NCI-H187 (cell line): ENCODE measurements at places on chromosomes 6 and 20.
A peak's percentile ranks its signal among the peaks of the same experiment; 100 is the strongest.

DNA sequence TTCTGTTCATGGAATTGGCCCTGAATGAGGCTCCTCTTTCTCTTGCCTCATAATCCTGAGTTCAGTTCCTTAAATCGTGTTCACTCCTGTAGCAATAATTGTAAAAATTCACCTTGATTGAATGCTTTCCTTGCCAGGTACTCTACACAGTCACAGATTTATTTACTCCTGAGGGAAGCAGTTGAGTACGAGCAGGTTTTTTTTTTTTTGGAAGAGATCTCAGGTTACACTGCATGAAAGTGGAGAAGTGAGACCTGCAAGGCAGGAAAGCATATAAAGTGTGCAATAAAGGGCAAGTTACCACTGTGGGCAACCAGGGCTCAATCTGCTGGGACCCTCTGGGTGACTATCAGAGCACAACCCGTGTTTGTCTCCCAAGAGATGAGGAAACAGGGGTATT lies 93.0 kb upstream of the DOK5 start:
- DNase-seq: peak; percentile 38

GRCh38 chr20:39611901-39612300 lies 649.8 kb downstream of the DHX35 start:
- no peak for DNase-seq

DNA sequence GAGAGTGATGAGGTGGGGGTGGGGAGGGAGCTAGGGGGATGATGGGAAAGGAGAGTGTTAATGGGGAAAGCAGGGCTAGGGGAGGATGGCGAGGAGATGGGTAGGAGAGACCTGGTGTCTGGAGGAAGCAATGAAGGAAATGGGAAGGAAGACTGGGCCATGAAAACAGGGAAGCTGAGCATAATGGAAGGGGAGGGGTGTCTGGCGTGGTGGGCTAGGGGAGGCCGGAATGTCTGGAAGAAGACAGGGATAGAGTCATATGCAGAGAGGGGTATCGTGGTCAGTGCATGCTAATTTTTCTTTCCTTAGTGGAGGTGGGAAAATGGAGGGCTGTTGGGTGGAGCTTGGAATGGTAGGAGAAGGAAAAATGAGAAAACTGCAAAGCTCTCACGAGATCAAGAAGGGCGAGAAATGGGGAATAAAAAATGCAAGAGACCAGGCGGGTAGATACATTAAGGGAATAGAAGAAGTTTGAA lies 423 bp downstream of the KLHDC3 start:
- no peak for DNase-seq

DNA sequence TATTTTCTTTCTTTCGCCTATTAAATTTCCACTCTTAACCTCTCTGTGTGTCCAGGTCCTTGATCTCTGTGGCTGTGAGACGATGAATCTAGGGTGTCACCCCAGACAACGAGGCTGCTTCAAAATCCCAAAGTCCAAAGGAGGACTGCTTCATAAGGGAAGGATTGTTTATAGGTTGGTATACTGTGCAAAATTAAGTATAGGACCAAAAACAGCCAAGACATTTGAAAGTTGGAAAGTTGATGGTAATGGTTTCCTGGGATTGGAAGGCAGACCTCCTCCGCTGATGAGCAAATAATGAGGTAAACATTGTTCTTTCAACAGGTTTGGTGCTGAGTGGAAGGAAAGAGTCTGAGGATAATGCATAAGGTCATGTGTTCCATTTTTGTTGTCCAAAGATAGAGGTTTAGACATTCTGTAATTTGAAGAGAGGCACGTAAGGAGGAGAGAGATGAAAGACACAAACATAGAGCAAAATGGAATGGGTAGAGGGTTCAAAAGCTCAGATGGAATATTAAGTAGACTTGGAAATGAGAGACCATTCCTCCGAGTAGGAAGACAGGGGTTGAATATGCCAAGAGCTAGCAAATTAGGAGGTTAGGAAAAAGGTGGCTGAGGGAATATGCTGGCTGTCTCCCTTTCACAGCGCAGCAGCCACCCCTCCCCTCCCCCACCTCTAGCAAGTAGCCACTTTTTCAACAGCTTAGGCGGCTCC lies 24.8 kb downstream of the ZNF311 start:
- DNase-seq: no peak

GRCh38 chr20:31815408-31816188 lies 3.6 kb upstream of the MYLK2 start:
- DNase-seq: no peak

GRCh38 chr20:4483486-4483885 lies 238.2 kb upstream of the PRND start:
- DNase-seq: no peak

DNA sequence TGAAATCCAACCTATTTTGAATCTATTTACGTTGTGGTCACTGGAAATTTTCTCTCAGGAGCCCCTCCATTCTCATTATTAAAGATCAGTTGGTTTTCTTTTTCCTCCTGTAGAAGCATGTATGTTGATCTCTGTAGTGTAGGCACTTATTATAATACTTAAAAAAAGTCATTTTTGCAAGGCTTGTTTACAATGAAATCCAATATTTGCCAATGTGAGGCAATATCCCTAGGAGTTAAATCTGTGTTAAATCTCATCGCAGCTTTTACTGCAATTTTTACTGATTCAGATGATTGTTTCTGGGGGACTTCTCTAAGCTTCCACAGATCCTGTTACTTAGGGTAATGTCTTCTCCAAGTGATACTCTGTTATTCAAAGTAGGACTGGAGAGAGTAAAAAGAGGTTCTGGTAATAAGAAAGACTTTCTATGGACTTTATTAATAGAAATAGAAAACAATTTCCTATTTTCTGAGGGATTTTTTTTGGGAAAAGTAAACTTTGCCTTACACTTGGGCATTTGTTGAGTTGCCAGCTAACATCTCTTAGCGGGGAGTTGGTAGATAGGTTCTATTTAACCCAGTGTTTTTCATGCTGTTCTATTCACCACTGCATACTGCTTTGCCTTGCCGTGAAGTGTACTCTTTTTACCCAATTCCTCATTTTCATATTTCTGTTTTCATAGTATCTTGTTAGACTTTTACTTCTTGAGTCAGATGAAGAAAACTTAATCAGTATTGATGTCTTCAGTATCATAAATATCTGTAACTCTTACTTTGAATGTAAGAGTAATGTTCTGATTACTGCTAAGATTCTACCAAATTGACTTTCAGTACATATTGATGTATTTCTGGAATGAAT lies 48.6 kb downstream of the CDKAL1 start:
- DNase-seq: no peak

DNA sequence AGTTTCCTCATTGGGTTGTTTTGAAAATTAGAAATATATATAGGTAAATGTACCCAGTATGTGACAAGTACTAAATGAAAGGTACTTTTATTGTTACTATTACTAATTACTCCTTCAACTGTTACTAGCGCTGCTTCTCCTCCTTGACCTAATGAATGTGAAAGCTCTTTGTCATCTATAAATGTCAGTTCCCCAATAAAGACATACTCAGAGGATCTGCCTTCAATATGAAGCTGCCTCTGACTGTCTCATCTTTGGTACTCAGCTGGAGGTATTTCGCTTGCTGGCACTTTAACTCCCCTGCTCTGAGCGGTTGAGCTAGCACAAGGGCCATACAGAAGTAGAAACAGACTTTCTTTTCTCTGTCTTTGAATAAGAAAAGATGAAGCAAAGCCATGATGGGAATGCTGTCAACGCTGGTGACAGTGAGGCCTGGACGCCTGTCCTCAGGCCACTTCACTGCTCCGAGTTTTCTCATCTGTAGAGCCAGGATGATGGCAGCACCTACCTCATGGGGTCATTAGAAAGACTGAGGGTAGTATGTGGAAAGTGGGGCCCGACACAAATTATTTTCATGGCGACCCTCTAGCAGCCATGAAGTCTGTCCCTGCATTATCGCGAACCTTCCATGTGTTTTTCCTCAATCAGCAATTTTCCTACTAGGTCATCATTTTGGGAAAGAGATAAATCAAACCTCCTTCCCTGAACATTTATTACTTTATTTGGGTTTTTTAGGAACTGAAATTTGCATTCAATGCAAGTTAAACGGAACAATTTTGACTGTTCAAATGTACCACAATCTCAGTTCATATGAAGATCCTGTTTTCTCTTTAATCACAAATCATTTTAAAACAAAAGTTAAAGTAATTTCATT lies 55.9 kb upstream of the SNX9 start:
- DNase-seq: no peak

GRCh38 chr6:44898296-44898930 lies 429.7 kb upstream of the RUNX2 start:
- no peak for DNase-seq

DNA sequence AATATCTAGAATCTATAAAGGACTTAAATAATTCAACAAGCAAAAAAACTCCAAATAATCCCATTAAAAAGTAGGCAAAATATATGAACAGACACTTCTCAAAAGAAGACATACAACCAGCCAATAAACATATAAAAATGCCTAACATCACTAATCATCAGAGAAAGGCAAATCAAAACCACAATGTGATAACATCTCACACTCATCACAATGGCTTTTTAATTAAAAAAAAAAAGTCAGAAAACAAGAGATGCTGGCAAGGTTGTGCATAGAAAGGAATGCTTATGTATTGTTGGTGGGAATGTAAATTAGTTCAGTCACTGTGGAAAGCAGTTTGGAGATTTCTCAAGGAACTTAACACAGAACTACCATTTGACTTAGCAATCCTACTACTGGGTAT lies 979.6 kb upstream of the MAP3K7 start:
- DNase-seq: no peak

GRCh38 chr20:39554341-39554740 lies 592.2 kb downstream of the DHX35 start:
- no peak for DNase-seq

DNA sequence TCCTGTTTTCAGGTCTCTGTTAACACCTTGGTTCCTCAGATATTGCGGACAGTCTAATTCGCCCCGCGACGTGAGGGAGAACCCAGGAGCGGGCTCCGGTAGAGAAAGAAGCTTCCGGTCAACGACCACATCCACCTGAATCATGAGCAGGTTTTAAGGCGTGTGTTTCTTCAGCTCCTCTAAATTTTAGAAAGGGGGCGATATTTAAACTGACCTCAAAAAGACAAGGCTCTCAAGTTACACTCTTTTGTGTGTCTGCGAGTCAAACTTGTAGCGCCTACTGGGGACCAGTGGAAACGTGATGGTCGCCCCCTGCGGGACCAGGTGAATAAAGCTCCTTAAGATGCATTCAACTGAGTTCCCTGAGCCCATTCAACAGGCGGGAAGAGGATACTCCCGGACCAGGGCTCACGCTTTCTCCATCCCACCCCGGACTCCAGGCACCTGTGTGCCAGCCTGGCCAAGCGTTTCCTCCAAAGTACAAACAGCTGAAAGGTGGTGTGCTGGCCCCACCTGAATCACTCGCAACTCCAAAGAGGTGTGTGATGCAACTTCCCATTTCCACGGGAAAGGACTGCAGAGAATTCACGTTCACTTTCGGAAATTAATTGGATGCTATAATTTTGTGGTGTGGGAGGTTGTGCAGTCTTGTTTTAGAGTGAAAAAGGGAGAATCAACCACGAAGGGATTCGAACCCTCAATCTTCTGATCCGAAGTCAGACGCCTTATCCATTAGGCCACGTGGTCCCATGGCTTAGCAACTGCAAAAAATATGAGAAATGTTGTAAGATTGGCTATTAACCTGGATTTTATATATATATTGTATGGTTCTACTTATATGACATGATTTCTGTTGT lies 17.0 kb downstream of the GPX5 start:
- no peak for DNase-seq

DNA sequence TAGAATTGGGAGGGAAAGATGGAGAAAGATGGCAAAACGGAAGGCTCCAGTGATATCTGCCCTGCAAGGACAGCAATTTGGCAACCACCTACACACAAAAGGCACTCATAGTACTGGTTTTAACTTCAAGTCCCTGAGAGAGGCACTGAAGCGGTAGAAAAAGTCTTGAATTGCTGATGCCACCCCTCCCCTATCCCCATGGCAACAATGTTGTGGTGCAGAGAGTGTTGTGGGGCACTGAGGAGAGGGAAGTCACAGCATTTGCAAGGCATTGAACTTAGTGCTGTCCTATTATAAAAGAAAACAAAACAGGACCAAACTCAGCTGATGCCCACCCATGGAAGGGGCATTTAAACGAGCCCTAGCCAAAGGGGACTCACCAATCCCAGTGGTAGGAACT lies 343.7 kb downstream of the HAO1 start:
- no peak for DNase-seq

- no peak for DNase-seq
Observed at GRCh38 chr6:22027040-22027725, 269.7 kb downstream of the PRL start.

GRCh38 chr6:17431581-17431980 lies 38.2 kb downstream of the CAP2 start:
- no peak for DNase-seq

DNA sequence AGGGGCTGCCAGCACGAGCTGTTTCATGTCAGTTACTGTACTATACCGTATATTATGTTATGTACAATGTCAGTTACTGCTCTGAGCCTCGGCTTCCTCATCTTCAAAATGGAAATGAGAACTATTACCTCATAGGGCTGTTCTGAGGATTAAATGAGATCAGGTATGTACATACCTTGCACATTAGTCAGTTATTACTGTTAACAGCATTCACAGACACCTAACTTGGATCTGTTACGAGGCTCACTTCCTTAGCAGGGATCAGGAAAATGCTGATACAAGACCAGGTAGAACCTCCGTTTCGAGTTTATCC lies 69.7 kb upstream of the TBC1D7 start:
- DNase-seq: no peak

- DNase-seq: no peak
Observed at GRCh38 chr20:63782051-63782471, 42.5 kb downstream of the SLC2A4RG start.

DNA sequence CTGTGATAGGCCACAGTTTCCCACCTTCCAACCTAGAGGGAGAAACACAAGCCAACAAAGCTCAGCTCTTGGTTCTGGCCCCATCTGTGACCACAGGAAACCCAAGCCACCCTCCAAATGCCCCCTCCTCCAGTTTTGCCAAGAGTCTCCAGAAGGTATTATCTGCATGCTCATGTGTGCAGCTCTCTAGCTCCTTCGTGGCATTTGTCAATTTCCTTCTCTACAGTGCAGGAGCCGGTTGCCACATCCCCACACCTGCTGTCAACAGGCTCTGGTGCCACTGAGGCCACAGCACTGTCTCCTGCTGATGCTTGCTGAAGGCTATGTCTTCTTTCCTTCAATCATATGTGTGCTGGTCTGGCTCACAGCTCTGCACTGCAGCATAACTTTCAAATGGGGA lies 177.2 kb downstream of the CLIC5 start:
- no peak for DNase-seq

DNA sequence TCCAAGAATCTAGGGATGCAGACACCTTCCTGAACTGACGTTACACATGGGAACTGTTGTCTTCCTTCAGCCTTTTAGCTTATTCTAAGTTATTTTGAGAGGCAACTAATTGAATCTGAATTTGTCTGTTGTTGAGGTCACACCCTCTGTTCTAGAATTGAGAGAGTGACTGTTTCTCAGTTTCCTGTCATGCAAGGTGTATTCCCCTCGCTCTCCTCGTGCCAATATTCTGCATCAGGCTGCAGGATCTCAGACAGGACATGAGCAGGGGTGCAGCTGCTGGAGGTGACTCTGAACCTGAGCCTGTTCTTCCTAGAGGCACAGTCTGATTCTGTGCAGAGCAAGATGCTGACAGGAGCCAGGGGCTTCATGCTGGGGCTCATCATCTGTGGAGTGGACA lies 52.5 kb downstream of the HLA-DPB1 start:
- DNase-seq: no peak
